GM04503 (cell line): ENCODE measurements at places on chromosomes 6 and 20.

DNA sequence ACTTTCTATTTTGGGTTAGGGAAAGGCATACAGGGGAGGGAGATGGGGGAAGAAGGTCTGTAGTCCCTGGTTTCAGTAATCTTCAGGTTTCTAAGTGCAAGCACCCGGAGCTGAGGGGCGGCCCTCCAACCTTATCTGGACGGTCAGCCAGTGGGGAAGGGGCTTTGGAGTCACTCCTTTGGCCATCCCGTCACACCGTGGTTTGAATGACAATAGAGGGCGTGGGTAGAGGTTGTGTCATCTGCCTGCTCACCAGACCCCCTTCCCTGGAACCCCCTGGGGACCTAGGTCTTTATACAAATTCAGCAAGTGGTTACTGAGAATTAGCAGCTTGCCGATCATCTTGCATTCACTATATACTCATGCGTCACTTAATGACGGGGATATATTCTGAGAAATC is 29.1 kb downstream of the STK35 start:
- DNase-seq: no peak

GRCh38 chr6:55208478-55209458 is 34.5 kb downstream of the HCRTR2 start:
- DNase-seq: no peak

DNA sequence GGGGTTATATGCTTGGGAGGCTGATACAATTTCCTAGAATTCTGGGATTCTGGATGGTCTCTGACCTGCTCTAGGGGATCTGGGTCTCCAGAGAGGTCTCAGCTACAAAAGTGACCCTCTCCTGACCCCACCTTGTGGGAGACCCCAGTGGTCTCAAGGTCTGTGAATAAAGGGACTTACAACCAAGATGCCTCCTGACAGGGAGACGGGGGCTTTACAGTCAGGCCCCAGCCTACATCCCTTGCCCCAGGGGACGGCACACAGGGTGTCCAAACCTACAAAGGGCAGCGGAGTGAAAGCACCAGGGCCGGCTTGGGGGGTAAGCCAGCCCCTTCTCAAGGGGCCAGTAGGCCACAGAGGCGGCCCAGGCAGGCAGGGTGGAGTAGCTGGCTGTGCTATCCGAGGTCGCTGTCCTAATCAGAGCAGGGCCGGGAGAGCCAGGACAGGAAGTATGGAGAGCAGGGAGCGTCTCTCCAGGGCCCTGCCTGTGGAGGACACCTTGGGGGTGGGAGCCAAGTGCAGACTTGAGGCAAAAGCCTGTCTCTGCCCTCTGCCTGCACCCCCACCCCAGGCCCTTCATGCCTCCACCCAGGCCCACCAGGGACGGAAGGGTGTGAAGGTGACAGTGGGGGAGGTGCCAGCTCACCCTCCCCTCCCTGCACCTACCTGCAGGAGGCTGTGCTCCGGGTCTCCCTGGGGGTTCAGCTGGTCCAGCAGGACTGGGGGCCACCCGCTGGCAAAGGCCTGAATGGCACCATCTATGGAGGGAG is 3.5 kb downstream of the GFRA4 start:
- no peak for DNase-seq

DNA sequence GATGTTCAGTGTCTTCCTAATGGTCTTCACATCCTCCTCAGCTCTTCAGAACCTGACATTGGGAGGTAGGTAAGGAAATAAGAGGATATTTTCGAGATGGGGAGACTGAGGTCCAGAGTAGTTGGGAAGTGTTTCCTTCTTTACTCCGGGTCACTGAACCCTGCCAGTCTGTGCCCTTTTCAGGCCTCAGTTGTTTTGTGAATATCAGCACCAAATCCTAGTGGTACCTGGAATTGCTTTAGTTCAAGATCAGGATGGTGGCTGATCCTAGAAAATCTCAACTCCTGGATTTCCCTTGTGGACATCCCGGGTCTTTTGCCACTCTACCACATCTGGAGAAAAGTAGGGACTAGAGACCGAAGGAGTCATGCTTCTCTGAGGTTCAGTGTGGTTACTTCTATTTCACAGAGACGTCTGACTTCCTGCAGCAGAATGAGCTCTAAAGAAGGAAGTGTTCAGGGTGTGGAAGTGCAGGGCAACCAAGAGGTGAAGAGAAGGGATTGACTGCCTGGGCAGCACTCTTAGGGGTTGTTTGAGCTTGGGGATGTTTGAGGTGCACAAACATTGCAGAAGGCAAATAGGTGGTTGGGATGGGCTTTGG is 995 bp downstream of the STK4 start:
- no peak for DNase-seq

- DNase-seq: no peak
Measured at GRCh38 chr6:166864333-166864732, 92.0 kb downstream of the RNASET2 start.

DNA sequence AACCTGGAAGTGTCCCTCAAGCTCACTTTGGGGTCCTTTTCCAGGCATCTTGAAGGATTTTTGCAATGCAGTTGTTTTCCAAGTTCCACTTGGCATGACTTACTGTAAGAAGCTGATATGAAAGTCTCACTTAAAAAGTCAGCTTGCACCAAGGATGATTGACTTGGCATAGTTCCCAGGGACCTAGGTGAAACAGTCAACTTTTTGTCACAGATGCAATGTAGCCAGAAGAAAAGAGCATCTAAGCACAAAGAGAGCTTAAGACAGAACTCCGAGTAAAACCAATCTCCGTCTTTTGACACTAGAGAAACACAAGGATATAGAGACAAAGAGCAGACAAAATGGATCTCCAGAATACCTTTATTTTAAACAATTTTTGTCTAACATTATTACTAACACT is 2.6 kb upstream of the ZSCAN12 start:
- DNase-seq: no peak

GRCh38 chr6:20202324-20202658 is 10.0 kb downstream of the MBOAT1 start:
- DNase-seq: no peak

GRCh38 chr6:142728910-142729481 is 216.0 kb downstream of the HIVEP2 start:
- DNase-seq: no peak

DNA sequence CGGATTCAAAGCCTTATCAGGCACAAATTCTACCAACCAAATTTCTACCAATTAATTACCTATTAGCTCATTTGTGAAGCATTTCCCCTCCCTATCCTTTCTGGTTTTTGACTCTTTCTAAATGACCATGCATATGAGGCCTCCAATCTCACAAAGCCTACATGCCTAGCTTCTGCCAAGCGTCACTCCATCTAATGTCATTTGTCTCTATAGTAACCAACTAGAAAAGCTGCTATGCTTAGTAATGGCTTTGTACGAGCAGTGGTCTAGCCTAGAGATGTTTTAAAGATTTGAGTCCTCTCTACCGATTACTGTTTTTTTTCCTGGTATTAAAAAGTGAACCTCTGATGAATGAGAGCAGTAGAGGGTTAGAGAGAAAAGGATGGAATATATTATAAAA is 4.8 kb upstream of the ASF1A start:
- no peak for DNase-seq

DNA sequence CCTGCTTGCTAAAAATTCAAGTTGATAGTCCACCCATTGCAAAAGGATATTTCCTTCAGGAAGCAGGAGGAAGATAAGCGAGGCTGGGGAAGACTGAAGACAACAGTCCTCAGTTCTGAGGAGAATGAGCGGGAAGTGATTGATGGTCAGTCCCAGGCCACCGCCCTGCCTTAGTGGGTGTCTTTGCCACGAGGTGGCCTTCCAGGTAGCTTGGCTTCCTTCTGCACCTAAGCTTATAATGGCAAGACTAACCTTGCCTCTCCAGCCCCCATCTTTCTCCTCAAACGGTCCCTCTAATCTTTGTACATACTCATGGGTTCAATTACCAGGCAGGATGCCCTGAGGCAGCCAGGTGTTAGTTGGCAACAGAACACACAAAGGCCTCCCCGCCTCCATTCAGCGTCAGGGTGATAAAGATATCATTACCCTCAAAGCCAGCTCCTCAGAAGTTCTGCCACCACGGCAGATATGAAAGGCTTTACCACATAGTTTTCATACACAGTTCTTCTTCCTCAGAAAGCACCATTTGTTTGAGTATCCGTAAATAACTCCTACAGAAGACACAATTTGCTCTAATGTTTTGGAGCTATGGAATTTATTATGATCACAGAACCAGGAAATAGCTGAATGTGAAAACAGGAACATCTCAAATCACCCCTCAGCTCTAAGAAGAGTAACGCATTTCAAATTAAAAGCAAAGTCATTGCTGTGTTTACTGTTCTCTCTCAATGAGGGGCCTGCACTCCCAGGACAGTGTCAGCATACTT is 249.4 kb downstream of the ATXN1 start:
- DNase-seq: no peak

GRCh38 chr6:153553627-153554026 is 422.5 kb upstream of the RGS17 start:
- DNase-seq: no peak

DNA sequence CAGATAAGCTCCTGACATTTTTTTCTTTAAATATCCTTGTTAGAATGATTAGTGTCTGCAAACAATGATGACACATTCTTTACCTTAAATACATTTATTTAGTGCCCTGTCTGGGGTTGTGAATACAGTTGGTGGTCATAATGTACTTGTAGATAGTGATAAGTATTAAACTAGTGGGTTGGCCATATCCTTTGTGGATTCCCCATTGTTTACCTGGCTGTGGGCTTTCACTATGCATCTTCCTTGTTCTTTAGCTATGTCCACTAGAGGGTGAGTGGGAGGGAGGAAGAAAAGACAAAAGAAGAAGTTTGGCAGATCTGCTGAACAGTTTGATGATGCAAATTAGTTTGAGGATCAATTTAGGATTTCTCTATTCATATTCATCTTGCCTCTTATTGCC is 15.7 kb downstream of the HS3ST5 start:
- no peak for DNase-seq

DNA sequence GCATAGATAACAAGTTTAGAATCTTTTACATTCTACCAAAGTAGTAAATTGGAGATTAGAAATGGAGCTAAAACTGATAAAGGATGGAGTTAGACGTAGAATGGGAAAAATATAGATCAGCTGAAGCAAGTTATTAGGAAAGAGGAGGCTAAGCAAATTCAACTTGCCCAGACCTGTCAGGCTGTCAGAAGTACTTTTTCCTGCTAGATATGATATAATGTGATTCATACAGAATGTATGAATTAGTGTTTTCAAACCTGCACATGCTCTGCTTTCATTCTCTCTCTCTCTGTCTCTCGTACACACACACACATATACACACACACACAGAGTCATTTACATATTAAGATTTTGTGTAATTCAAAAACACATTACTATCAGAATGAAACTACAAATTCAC is 133.2 kb upstream of the HDGFL1 start:
- DNase-seq: no peak

DNA sequence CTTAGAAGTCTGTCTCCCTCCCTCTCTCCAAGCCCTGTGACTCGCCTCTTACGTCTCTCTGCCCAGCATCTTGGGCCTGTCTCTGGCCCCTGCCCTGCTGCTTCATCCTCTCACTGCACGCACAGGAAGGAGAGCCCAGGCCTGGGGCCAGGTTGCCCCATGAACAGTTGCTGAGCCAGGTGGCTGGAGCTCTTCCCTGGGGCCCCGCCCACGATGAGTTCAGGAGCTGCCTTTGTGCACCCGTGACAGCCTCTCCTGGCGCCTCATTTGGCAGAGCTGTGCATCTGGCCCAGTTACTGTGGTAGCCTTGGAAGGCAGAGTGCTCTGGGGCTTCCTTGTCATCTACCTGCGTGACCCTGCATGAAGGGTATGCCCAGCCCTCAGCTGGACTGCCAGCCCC is 44.5 kb downstream of the SLC52A3 start:
- DNase-seq: no peak

- DNase-seq: no peak
Measured at GRCh38 chr20:16535277-16535676, 38.0 kb downstream of the KIF16B start.

DNA sequence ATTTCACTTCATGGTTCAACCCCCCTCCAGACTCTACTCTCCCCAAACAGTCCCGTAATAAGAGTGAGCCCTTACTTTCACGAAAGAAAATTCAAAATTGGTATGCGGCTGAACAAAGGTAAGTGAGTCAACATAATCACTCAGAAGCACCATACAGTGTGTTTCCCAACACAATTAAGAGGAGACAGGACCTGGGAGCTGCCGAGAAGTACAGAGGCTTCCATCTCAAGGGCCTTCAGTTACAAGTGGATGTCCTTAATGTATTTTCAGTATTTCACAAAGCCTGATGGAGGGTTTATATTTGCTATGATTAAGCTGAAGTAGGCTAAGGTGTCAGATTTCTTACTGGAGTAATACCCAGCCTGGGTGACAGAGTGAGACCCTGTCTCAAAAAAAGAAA is 51.1 kb downstream of the MYO6 start:
- no peak for DNase-seq

DNA sequence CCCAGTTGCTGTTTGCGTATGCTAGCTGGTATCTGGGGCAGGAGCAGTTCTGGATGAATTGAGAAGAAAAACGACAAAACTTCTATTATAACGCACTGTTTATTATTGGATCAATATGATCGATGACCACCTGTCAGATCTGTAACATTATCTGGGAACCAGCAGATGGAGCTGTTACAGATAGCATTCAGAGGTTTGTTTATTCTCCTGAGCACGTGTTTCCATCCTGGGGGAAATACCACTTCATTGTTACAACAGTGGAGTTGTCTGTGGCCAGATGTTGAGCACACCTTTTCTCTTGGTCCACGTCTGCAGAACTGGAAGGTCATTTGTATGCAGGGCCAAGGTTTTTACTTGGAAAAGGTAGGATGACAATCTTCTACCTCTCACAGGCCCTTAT is 16.0 kb upstream of the NKX2-2 start:
- DNase-seq: no peak

- DNase-seq: no peak
Measured at GRCh38 chr20:18775633-18776032, 38.0 kb upstream of the SCP2D1 start.

GRCh38 chr20:38787870-38788269 is 17.6 kb upstream of the PPP1R16B start:
- no peak for DNase-seq

- DNase-seq: no peak
Measured at GRCh38 chr20:59032713-59033059, 551 bp upstream of the ATP5F1E start.

GRCh38 chr6:121881974-121882667 is 446.7 kb downstream of the GJA1 start:
- DNase-seq: peak; percentile 92

DNA sequence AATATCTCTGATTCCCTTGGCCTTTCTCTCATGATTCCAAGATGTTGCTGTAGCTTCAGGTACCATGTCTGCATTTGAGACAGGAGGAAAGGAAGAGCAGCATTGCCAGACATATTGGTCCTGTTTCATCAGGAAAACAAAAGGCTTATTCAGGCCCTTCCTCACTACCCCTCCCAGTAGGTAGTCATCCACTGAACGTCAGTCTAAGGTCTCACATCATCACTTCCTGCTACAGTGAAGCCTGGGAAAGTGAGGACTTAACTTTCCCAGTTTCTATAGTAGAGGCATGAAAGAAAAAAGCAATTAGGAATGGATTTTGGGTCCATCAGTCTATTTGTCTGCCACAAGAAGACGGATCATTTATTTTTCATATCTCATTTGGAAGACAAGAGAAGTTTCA is 85.7 kb upstream of the SOX4 start:
- no peak for DNase-seq

DNA sequence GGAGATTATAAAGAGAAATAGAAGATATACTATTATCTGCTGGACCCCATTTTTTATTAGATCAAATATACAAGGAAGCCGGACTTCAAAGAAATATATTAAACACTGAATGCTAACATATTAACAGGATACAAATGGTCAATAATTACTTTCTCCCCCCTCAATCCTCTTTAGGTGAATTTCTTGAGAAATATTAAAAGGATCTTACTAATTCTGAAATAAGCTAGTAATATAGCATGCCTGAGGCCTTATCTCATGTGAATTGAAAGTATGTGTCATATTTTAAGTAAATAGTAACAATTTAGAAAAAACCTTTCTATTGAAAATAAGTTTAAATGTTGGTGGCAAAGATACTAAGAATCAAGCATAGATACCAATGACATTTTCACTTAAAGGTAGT is 954.7 kb upstream of the MAN1A1 start:
- no peak for DNase-seq
